ENCODE measurements at places on chromosomes 13 and 19.

DNA sequence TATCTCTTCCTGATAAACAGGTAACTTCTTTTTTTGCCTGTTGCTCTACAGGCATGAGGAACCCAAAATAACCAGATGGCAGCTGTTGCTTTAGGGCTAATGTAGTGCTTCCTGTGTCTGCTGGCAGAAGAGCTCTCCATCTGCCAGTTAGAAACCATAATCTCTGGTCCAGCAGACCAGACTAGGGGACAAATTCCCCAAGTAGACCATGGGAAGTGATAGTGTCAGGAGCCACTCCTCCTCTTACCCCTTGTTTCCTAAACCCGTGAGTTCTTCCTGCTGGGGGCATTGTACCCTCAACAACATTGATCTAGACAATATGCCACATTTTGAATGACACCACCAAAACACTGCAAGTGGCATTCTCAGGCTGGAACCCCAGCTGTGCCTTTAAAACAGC is 135.9 kb downstream of the DLEU7 start:
- peak; percentile 76 for DNase-seq

- peak; percentile 87 for DNase-seq
Observed at GRCh38 chr13:92745258-92745657, 481.3 kb upstream of the GPC6 start.

- DNase-seq: no peak
Observed at GRCh38 chr19:45816236-45817009, 1.3 kb upstream of the RSPH6A start.

DNA sequence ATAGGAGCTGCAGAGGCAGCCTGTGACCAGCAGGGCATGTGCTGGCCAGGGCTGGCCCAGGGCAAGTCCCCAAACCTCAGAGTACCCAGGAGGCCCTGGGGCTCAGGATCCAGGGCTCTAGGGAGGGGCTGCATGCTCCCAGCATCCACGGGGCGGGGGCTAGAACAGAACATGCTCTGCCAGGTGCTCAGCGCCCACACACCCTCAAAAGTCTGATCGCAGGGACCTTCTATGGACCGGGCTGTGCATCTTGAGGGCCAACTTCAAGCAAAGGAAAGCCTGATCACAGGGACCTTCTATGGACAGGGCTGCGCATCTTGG is 33.5 kb downstream of the ELL start:
- DNase-seq: no peak

DNA sequence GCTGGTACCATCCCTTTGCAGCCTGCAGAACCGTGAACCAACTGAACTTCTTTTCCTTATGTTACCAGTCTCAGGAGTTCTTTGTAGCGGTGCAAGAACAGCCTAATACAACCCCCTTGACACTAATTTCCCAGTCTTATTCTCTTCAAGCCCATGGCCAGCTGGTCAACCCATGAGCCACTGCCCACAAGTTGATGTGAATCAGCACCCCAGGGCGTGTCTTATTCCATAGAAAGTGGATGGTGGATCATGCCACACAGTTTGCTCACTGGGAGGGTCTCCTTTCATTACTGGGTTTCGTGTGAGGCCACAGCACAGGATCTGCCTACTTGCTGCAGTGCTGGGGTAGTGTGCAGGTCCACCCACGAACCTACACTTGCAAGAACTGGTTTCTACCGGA is 27.0 kb downstream of the TEX29 start:
- no peak for DNase-seq

DNA sequence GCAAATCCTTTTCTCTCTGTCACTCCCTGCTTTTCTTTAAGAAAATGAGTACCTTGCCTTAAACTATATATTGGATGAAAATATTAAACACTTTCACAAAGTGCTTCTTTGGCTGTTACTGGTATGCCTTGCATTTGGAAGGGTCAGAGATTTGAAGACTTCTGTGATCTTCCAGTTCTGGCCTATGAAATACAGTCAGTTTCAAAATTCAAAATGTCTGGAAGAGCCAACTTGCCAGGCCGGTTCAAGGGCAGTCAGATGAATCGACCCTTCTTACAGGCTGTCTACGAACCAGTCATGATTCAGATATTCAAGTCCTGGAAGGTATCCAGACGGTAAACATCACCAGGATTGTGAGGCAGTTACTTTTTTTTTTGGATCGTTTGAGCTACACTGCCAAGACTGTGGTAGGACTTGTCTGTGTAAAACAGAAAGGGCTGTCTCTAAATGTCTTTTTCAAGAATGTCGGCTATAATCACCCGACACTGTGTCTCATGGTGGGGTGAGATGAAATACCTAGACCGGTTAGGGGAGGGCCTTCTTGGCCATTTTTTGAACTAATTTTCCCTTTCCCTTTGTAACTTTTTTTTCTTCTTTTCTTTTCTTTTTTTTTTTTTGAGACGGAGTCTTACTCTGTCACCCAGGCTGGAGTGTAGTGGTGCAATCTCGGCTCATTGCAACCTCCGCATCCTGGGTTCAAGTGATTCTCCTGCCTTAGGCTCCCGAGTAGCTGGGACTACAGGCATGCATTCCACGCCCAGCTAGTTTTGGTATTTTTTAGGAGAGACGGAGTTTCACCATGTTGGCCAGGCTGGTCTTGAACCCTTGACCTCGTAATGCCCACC is 11.2 kb downstream of the ACTN4 start:
- peak; percentile 92 for DNase-seq

Data from NCI-H69 (cell line).